ENCODE measurements at places on chromosomes 1 and 21.

GRCh38 chr1:67582625-67583461, 102.2 kb upstream of the GADD45A start:
- no peak for DNase-seq

- DNase-seq = no peak
Measured at GRCh38 chr1:42739753-42740700, at the start of gene CLDN19. CLDN19 (minus strand) TSS chr1:42740236; CDS start chr1:42740063, 173 bp downstream.

DNA sequence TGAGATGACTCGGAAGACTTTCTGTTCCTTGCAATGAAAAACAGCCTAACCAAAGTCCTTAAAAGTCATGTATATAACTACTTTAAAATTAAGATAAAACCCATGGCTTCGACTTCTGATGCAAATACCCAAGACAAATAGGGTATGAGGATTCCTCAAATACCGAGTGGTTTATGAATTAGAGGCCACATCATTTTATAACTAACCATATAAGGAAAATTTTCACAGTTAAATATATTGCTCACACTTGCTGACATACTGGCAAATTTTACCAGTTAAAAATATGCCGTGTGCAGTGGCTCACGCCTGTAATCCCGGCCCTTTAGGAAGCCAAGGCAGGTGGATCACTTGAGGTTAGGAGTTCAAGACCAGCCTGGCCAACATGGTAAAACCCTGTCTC, 5.4 kb downstream of the RERE start:
- no peak for DNase-seq

- no peak for DNase-seq
Measured at GRCh38 chr1:147241934-147242448, 493 bp upstream of the CHD1L start.

- no peak for DNase-seq
Measured at GRCh38 chr1:25030674-25031589, 100.9 kb upstream of the RUNX3 start.

DNA sequence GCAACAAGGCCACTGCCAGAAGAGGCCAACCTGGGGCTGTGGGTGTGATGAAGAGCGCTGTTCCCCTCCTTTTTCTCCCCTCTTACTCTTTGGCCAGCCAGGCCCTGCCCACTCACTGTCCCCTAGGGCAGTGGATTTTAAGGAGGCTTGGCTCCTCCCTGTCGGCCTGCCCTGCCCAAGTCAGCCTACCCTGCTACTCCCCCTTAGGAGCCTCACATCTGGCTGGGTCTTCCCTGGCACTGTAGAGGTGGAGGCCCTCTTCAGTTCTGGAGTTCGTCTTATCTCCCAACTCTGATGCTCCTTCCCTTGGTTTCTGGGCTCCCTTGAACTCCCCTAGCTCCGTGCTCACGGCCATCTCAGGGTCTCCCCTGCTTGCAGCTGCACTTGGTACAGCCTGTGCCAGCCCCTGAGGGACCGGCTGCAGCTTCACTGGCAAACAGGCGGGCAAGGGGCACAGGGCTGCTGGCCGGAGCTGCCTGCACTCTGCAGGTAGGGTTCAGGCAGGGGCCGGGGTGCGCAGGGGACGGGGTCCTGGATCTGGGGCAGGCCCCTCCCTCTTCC, 4.0 kb downstream of the AMPD2 start:
- DNase-seq = no peak

- DNase-seq = no peak
Measured at GRCh38 chr1:43256675-43257570, 12.9 kb upstream of the TMEM125 start.

DNA sequence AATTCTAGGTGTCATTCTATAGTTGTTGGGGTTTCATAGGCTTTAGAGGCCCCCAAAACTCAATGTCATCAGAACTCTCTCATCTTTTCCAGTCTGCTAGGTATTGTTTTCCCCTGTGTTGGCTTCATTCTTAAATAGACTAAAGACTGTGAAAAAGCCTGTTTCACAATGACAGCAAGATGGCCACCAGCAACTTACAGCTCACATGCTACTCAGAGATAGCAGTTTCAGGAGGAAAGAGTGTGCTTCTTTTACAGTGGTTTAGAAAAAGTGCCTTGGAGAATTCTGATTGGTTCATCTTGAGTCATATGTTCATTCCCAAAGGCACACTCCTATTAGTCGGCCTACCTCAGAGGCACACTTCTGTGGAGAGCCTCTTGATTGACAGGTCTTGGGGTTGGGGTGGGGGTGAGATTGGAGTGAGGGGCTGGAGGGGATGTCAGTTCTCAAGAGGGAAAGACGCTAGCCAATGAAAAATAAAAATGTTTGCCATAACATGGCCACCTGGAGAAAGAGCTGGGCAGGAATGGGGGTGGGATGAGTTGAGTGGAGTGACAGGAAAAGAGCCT, 8.5 kb downstream of the IL23R start:
- DNase-seq = no peak

DNA sequence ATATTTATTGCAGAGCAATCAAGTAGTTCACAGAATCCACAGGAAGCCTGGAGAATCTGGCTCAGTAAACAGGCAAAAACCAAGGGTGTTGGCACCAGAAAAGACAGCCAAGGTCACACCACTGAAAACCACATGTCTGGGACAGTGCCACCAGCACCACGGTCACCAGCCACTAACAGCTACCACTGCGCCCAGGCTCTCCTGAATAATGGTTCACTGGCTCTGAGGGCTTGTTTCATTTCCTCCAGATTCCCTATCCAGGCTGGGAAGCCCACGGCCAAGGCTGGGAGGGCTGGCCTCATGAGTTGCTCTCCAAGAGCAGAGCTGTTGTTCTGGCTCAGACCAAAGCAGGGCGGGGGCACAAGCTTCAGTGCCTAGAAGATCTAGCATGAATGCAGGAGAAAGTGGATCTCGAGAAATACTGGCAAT, 54.5 kb upstream of the PTGFRN start:
- DNase-seq = no peak

- DNase-seq = no peak
Measured at GRCh38 chr1:162726555-162726954, 63.9 kb upstream of the HSD17B7 start.

DNA sequence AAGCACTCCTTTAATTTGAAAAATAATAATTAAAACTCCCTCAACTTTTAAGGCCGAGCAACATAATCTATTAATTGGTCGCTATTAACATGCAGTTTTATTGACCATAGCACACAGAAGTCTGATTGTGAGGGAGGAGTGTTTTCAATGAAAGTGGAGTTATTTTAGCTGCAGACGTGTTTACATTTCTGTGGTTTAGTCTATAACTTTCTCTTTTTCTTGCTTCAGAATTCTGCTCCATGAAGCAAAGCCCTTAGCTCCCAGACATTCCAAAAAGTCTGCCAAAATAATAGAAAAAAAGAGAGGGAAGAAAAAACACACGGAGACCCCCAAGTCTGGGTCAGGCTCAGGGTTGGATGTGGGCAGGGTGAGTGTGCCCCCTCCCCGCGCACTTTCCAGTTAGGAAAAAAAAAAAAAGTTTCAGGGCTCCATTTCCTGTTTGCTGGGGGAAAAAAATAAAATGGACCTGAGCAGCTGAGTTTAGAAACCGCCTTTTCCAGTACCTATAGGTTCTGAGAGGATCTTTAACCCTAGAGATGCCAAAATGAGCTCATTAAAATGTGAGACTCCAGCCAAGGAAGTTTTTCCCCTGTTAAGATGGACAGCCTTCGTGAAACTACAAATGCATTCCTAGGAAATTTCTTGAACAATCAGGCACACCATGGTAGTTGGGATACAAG, 143.7 kb upstream of the ETS2 start:
- no peak for DNase-seq

- DNase-seq = no peak
Measured at GRCh38 chr21:45969921-45970673, 11.5 kb upstream of the COL6A1 start.

DNA sequence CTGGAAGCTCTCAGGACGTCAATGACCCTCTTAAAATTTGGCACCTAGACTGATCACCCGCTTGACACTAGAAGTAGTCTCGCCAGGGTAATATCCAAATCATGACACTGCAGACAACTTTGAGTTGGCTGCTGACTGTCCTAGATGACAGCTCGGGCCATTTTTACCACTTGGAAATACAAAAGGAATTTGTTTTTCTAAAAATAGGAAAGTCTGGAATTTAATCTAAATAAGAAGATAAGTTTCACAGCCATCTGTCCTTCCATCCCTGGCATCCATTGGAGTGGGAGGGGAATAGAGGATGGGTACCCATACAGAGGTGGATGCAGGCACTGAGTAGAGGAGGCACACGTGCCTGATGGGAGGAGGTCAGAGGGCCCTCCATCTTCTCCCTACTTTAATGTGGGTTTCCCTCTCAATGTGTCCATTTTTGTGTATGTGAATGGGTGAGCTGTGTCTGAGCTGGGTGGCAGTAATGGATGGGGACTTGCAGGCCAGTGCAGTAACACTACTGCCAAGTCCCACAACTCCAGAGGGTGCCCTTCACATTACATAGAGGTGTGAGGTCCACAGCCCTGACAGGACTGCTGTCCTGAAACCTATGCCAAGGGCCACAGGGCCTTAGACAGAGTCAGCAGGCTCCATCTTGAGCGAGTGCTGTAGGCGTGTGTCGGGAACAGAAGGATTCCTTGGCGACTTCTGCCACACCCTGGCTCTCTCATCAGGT, 104.8 kb upstream of the IPO9 start:
- no peak for DNase-seq

DNA sequence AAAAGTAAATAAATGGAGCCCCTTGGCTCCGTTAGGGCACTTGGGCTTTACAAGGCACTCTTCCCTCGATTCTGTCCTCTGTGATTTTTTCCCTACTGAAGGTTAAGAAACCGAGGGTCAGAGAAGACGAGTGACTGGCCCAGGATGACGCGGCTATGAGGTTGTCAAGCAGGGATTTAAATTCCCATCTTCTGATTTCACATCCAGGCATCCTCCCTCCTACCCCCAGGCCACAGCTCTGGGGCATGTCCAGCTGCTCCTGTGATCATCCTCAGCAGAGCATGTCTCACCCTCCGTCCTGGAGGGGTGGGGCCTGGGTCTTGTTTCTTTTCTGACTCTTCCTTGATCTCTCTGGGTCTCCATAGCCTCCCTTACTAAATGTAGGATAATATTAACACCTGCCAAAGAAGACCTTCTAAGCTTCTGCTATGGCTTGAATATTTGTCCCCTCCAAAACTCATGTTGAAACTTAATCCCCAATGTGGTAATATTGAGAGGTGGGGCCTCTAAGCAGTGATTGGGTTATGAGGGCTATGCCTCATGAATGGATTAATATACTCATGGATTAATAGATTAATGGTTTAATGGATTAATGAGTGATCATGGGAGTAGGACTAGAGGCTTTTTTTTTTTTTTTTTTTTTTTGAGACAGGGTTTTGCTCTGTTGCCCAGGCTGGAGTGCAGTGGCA, 4.6 kb downstream of the CRYBG2 start:
- DNase-seq = no peak

DNA sequence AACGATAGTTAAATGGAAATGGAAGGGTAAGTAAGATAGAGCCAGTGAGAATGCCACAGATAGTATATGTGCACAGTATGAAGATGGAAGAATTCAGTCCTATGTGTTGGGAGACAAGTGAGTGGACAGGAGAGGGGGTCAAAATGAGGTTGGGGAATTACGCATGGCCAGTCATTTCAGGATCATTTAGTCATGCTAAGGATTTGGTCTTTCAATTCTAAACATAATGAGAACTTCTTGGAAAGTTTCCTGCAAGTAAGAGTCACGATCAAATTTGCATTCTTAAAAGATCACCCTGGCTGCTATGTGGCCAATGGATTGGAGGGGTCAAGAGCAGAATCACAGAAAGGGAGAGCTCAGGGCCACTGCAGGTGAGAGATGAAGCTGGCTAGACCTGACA, 64.0 kb upstream of the KCNK2 start:
- DNase-seq = no peak

- no peak for DNase-seq
Measured at GRCh38 chr1:100816049-100816448, 78.6 kb downstream of the EXTL2 start.

- no peak for DNase-seq
Measured at GRCh38 chr1:35847935-35848565, 35.0 kb upstream of the AGO1 start.

DNA sequence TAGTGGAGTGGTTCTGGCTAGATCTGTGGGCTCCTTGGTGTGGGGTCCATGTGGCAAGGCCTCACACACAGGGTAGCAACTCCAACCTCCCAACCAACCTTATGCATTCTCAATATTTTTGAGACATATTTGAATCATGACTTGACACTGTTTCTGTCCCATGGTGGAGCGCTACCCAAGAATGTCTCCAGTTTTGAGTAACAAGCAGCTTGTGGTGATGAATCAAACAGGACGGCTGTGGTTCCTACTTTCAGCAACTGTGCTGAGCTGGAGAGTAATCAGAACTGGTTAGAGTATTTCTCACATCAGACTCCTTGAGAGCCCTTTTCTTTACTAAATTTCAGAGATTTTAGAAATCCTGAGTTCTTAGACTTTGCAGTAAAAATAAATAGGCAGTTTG, 3.1 kb downstream of the LCE3D start:
- no peak for DNase-seq

DNA sequence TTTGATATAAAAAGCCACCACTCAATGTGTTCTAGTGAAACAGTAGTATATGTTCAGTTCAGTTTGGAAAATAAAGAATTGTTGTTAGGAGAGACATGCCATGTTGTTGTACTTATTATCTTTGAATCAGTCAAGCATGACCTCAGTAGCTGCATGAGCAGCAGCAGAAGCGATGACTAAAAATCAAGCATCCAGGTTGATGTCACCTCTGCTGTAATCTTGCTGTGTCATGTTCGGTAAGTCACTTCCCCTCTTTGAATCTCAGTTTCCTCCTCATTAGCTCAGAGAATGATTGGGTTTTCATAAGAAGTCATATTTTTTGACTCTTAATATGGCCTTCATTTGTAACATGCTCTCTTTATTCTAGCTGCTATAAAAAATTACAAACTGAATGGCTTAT, 428.4 kb upstream of the B3GALT2 start:
- DNase-seq = no peak

DNA sequence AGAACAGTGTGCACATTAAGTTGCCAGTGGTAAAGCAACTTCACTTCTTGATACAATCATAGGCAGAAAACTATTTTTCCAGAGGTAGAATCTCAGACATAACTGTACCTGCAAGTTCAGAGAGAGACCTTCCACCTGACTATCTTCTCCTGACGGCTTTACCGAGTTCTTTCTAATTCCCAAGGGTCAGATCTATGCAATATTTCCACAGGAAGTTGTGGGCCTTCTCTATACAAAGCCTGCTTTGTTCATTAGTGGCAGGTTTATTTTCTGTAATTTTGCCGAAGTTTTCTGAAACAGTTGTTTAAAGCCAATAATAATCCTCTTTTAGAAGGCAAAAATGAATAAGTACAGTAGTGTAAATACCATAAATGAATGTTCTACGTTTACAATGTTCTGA, 58.2 kb upstream of the RCC1 start:
- no peak for DNase-seq

GRCh38 chr1:84971957-84972356, 25.0 kb downstream of the MCOLN2 start:
- no peak for DNase-seq

- DNase-seq = no peak
Measured at GRCh38 chr1:53957194-53957818, 11.2 kb downstream of the LRRC42 start.

- DNase-seq = no peak
Measured at GRCh38 chr1:68375919-68376318, 73.8 kb downstream of the RPE65 start.

Data from NCI-H1436 treated with DMSO at 0.1 percent for 48 hours (cell line).